ENCODE measurements at places on chromosomes 6 and 20.

DNA sequence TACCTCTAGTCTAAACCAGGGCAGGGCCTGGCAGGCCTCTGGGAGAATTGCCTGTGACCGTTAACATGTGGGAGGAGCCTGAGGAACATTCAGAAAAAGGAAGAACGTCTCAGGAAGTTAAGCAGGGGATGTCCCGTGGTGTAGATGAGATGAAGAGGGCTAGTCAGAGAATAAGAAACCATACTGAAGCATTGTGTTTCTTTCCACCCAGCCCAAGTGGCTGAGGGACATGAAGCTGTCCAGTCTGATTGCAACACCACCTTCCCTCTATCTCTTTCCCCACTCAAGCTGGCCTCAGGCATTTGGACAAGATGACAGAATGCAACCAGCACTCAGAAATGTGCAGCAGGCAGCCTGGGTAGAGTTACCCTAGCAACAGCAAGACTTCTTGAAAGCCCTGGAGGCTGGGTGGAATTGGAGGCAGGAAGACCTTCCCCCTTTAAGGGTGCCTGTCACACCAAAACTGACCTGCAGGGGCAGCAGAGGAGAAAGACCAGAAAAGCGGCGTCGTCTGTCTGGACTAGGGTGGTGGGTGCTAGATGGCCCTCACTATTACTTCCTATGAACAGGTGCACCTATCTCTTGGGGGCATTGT is 186.1 kb downstream of the UNC5CL start:
- DNase-seq = peak; percentile 16

- no peak for DNase-seq
Measured at GRCh38 chr20:19502169-19502568, 255.9 kb upstream of the RIN2 start.

GRCh38 chr6:17879184-17879583 is 108.3 kb downstream of the KIF13A start:
- DNase-seq = no peak

DNA sequence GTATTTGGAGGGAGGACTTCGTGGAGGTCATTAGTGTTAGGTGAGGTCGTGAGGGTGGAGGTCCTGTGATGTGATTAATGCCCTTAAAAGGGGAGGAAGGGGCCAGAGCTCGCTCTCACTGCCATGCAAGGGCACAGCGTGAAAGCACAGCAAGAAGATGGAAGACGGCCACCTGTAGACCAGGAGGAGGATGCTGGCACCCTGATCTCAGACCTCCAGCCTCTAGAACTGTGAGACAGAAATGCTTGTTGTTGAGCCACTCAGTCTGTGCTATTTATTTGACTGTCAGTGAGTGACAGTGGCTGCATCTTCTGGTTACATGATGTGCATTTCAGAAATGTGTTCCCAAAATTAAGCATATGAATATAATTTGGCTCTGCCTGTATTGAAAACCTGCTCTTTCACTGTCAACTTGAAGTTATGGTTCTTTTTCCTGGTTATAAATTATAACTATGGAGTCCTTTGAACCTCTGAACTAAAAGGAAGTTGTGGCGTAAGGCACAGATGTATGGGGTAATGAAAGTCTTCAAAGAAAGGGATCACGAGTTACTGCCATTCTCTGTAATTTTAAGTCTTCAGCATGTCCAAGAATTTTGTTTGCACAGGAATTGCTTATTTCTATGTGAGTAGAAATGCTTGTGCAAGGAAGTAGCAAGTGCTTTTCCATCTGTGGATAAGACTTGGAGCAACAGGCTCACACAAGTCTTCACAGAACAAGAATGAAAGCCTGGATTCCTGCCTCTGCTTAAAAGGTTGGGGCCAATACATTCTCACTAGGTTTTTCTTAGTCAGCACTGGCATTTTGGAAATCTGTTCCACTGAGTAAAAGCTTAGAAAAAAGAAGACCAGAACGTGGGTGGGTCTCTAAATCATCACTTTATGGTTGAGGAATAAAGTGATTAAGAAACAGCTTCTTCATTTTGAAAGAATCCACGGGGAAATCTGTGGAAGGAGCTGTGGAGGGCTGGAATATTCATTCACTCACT is 10.3 kb downstream of the PPP1R14C start:
- no peak for DNase-seq

DNA sequence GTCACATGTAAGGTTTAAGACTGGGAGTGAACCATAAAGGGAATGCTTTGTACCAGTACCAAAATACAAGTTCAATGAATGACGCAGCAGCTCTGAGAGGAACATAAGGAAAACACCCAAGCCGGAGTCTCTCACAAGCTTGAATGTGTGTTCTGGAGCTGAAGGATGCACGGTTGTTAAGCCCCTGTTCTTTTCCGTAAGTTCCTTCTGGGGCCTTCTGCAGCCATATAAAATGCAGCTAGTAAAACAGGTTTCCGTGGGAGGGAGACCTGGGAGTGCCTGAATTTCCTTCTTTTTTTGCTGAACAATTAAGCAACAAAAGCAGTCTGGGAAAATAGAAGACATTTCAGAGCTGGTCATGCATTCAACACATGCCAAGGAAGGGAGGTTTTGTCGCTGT is 73.2 kb upstream of the JAG1 start:
- DNase-seq = no peak

- DNase-seq = peak; percentile 11
Measured at GRCh38 chr20:24773751-24774201, 175.3 kb upstream of the CST7 start.

DNA sequence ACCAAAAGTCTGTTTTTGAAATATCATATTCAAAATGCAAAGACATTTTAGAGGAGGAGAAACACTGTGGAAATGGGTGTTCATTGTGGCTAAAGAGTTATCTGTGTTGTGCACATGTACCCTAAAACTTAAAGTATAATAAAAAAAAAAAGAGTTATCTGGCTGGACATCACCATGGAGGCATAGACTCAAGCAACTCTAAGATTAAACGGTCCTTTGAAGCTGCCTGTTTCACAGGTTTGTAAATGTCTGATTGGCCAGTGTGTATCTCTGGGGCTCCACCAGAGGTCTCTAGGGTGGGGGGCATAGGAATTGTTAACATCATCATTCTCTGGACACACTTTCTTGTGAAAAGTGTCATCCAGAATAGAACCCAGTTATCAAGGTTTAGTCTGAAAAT is 39.2 kb downstream of the TSPYL4 start:
- DNase-seq = no peak

DNA sequence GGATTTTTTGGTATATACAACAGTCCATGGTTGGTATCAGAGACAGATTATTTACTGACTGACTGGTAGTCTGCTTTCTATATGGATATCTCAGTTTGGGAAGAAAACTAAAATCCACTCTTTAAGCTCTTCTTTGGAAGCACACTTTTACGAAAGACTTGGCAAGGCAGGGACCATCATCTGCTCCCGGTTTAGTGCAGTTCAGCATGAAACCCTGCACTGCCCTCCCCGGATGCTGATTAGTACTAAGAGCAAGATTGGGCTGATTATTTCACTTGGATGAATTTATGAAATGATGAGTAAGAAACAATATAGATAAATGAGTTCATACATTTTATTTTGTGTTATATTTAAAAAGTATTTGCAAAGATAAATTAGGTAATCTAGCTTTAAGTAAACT is 56.3 kb downstream of the RGS17 start:
- DNase-seq = no peak

- no peak for DNase-seq
Measured at GRCh38 chr6:63897459-63897858, 261.9 kb downstream of the PHF3 start.

GRCh38 chr6:123808556-123808955 is 4.9 kb downstream of the NKAIN2 start:
- no peak for DNase-seq

- DNase-seq = peak; percentile 58
Measured at GRCh38 chr6:15247500-15248450, 1.9 kb downstream of the JARID2 start.

GRCh38 chr20:33649201-33649681 is 12.9 kb upstream of the C20orf144 start:
- no peak for DNase-seq

GRCh38 chr6:155270561-155271091 is 6.8 kb downstream of the CLDN20 start:
- DNase-seq = no peak

DNA sequence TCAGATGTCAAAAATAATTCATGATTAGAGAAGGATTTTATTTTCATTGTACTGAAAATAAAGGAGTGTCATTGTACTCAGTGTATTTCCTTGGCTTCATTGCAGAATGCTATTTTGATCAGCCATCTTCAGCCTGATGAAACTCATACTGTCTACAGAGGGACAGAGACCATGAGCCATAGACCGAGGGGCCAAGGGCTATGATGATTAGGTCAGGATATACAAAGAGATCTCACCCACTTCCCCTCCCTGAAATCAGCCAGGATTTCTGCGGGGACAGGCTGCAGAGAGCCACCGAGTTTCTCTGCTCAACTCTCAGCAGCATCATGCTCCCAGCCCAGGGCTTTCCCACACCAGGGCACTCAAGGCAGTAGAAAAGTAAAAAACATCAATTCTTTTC is 47.0 kb downstream of the ALDH8A1 start:
- DNase-seq = no peak

DNA sequence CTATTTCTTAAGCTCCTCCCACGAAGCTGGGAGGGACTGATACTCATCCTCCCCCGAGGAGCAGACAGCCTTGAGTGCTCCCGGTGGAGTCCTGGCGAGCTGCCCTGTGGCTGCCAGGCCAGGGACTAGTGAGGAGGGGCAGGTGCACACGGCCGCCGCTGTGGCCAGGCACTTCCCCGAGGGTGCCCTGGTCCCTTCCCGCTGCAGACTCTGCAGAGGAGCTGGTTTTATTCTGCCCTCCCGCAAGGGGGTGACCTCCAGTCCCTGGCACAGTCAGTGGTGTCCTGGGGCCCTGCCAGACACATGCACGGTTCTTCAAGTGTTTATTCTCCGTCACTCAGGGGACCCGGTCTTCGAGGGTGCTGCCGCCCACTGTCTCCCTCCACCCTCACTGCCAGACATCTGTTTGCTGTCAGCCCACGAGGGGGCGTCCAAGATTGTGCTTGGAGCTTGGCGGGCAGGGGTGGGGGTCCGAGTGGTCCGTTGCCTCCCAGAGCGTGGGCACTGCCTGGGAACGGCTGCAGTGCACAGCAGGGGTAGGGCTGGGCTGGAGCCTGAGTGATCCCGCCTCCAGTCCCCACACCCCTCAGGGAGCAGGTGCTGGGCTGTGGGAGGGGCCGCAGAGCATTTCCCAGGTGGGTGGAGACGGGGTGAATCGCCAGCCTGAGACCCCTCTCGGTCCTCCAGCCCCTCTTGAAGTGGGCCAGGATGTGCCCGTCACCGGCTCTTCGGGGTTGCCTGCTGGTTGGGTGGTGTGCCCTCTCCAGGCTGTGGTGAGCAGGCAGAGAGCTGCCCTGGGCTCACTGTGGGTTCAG is 3.1 kb upstream of the CABLES2 start:
- no peak for DNase-seq

- DNase-seq = no peak
Measured at GRCh38 chr6:40706178-40706577, 119.0 kb upstream of the LRFN2 start.

DNA sequence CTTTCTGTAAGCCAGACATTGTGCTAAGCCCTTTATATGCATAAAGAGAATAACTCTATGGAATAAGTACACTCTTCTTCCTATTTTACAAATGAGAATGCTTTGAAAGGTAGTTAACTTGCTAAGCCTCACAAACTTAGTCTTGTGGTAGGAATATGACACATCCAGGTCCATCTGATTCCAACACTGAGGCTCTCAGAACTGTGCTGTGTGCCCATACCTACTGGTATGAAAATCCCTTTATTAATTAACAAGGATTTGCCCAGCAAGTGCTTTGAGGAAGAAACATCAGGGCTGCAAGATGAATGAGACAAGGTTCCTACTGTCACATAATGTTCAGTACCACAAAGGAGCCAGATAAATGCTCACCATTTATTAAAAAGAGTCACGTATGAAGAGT is 122.6 kb downstream of the TNFRSF21 start:
- no peak for DNase-seq

- DNase-seq = no peak
Measured at GRCh38 chr6:16512544-16513290, 248.5 kb downstream of the ATXN1 start.

GRCh38 chr6:119436583-119436982 is 87.0 kb upstream of the MAN1A1 start:
- no peak for DNase-seq

GRCh38 chr6:66429210-66429609 is 722.2 kb upstream of the EYS start:
- DNase-seq = no peak

GRCh38 chr6:393391-394221 is 2.1 kb downstream of the IRF4 start:
- peak; percentile 62 for DNase-seq

- no peak for DNase-seq
Measured at GRCh38 chr6:83124553-83124952, 57.1 kb downstream of the DOP1A start.

- no peak for DNase-seq
Measured at GRCh38 chr6:117546674-117547073, 55.6 kb downstream of the GOPC start.

GRCh38 chr6:169825558-169826225 is 74.3 kb downstream of the ERMARD start:
- DNase-seq = no peak

DNA sequence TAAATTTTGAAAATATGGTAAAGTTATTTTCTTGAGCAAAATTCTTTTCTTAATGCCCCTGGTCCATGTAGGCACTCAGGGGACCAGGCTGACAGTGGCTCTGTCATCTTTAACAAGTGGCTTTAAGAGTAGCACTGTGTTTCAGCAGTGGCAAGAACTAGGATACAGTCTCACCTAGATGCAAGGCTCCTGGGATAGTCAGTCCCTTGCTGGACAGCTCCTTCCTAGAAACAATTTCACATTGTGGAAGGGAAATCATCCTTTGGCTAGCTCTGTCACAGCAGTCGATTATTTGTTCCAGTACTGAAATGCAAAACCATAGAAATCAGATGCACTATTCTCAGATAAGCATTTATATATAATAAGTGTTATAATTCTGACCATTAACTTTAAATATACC is 175.4 kb upstream of the KCNQ5 start:
- DNase-seq = no peak

All from activated CD4-positive, alpha-beta T cell treated with anti-CD3 and anti-CD28 coated beads, Interleukin-2, amount 50 U/mL, for 48 hours (primary cell).